ENCODE measurements at places on chromosomes 13 and 19.

GRCh38 chr13:110284779-110285484 is 22.0 kb downstream of the COL4A1 start:
- DNase-seq: no peak

- no peak for DNase-seq
Measured at GRCh38 chr13:59416561-59416960, 747.2 kb downstream of the DIAPH3 start.

DNA sequence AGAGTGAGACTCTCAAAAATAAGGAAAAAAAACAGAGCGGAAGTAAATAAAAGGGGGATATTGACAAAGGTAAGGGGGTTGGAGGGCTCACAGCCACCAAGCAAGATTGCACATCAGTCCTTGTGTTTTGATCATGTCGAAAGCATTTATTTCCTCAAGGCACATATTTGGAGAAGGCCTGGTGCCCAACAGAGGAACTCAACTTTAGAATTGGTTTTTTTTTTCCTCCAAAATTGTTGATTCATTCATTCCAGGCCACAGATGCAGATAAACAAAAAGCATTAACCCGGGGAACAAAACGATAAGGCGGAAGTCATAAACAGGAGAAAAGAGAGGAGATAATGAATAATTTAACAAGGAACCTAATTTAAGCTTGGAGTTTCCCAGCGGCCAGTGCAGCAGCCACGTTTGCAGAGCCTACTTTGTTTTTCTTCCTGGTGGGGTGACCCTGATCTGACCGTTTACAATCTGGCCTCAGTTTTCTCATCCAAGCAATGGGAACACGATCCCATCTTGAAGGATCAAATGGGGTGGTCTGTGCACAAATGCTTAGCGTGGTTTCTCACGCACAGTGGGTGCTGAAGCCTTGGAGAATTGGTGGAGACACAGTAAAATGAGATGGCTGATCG is 2.1 kb upstream of the PTPRS start:
- DNase-seq: no peak

GRCh38 chr13:50722440-50723125 is 120.9 kb downstream of the DLEU7 start:
- DNase-seq: no peak

DNA sequence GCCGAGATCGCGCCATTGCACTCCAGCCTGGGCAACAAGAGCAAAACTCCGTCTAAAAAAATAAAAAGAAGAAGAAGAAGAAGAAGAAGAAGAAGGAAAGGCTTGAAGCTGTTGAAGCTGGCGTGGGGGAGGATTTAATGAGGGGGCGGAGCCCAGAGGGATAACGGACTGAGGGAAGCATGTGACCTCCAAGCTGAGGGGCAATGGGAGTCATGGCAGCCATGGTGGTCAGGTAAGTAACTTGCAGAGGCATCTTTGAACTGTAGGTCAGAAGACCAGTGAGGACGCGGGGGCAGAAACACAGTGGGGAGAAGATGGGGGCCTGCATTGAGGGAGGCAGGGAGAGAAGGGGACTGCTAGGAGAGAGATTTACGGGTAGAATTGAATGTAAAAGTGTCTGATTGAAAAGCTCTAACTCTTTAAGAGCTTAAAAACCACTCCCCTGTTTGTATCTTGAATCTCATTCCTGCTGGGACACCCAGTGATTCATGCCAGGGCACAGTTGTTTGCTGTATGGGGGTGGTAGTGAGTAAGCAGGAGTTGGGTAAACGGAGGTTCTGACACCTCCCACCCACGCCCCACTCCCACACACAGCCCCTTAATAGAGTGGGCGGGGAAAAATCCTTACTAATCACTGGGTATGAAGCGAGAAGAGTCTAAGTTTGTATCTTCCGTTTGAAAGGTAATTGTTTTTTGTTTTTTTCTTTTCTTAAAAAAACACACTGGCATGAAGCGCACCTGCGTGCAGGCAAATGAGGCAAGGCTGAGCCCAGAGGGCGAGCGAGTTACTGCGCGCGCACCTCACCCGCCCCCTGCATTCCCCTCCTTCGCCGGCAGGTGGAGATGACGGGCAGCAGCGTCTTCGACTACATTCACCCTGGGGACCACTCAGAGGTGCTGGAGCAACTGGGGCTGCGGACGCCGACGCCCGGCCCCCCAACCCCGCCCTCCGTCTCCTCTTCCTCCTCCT is 13.0 kb downstream of the TMEM160 start:
- peak; percentile 88 for DNase-seq

DNA sequence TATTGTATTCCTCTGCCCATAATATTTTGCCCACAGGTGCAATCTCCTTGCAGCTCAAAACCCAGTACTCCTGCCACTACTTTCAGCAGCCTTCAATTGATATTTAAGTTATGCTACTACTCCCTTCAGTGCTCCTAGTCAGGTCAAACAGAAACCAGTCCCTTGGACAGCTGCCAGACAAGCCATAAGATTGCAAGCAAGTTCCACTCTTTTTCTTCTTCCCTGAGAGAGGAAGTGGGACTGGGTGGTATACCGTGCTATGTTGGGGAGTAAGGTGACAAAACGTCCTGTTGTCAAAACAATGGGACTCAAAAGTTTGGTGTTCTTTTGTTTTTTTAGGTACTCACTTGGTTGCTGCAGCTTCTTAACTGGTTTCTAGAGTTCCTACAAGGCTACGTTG is 63.1 kb upstream of the FRY start:
- no peak for DNase-seq

- DNase-seq: no peak
Measured at GRCh38 chr19:53381376-53381775, 13.6 kb upstream of the ZNF765 start.

- no peak for DNase-seq
Measured at GRCh38 chr19:10915130-10916091, 13.0 kb downstream of the YIPF2 start.

DNA sequence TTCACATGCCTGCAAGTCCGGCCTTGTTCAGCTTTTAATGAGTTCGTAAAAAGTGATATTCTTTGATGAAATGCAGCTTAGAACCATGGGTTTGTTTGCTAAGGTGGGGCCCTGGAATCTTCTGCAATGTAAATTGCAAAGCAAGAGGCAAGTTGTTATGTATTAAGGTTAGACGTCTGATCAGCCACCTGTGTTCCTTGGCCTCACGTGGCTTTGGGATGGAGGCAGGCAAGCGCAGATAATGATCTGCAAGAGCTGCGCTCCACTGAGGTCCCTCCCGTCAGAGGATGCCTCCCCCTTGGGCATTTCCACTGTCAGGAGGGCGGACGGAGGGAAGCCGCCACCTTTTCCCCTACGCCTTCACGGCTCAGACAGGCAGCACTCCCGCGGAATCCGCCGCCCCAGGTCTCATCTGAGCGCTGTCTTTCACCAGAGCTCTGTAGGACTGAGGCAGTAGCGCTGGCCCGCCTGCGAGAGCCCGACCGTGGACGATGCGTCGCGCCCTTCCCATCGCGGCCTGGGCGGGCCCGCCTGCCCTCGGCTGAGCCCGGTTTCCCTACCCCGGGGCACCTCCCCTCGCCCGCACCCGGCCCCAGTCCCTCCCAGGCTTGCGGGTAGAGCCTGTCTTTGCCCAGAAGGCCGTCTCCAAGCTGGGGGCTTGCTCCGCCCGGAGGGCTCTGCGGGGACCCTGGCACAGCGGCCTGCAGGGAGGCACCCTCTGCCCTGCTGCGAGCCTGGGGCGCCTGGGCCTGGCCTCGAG is 110.9 kb downstream of the CRYL1 start:
- no peak for DNase-seq

DNA sequence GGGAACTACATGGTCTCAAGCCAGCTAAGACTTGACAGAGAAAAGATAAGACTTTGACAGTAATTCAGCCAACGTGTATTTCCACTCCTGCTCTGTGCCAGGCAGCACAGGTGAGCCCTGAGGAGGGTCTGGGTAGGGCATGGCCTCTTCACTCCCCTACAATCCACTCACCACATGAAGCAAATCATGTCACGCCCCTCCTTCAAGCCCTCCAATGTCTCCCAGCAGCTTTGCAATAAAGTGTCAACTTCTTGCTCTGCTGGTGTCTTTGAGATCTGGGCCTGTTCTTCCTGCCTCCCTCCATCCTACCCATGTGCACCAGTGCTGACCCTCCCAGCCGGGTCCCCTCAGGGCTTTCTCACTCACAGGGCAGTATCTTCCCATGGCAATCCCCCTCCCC is 58.5 kb downstream of the CCDC70 start:
- no peak for DNase-seq

GRCh38 chr19:40366697-40367561 is 18.4 kb downstream of the PLD3 start:
- DNase-seq: peak; percentile 72

- peak; percentile 68 for DNase-seq
Measured at GRCh38 chr13:79775830-79776229, 294.9 kb downstream of the NDFIP2 start.

DNA sequence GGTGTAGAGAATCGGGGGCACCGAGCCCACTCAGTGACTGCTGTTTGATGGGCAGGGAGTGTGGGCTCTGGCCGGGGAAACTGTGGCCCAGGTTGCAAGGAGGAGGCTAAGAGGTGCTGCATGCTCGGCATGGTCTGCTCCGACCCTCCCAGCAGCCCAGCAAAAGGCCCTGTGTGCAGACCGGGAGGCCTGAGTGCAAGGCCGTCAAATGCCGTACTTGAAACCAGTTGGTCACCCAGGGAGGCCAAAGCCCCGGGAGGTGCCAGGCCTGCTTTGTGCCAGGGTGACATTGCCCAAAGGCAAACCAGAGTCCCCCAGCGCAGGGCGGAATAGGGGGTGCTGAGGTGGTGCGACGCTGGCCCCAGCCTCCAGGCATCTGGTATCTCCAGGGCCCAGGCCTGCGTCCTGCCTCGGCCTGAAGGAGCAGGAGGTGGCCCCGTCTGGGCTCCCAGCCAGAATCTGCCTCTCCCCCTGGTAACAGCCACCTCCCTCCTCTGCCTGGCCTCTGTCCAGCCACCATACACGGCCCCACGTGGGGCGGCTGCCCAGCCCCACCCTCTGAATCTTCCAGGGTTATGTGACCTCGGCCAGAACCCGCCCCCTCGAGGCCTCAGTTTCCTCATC is 4.0 kb downstream of the PIK3R2 start:
- DNase-seq: peak; percentile 76

DNA sequence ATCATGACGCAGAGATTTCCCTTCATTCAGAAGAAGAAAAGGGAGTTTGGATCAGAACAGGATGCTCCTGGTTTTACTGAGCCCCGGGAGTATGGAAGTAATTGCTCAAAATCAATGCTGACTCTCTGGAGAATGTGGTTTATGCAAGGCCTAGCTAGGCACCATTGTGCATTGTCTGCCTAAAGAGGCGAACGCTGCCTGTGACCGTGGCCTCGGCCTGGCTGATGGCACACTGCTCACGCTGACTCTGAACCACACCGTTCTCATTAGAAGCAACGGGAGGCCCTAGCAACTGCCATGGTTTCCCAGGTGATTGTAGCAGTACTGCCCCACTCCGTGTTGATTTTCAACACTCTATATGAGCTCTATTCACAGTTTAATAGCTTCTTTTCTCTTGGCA is 41.7 kb upstream of the UBL3 start:
- peak; percentile 58 for DNase-seq

GRCh38 chr19:13146763-13147563 is 3.2 kb downstream of the STX10 start:
- DNase-seq: no peak

DNA sequence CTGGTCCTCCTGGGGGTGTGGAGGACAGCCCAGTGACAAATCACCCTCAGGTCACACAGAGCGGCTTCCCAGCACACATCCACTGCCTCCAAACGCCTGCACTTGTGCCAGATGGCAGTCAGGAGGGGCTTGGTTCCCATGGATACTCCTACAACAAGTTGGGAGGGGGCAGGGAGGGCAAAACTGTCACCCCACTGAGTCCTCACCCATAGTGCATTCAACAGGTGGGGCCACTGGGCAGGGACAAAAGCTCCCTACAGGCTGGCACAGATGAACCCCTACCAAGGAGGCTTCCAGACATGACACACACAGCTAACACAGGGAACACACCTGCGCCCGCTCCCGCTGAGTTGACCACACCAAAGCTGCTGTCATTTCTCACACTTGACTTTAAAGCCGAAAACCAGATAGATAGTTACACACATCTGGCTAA is 120.5 kb downstream of the STK24 start:
- no peak for DNase-seq

DNA sequence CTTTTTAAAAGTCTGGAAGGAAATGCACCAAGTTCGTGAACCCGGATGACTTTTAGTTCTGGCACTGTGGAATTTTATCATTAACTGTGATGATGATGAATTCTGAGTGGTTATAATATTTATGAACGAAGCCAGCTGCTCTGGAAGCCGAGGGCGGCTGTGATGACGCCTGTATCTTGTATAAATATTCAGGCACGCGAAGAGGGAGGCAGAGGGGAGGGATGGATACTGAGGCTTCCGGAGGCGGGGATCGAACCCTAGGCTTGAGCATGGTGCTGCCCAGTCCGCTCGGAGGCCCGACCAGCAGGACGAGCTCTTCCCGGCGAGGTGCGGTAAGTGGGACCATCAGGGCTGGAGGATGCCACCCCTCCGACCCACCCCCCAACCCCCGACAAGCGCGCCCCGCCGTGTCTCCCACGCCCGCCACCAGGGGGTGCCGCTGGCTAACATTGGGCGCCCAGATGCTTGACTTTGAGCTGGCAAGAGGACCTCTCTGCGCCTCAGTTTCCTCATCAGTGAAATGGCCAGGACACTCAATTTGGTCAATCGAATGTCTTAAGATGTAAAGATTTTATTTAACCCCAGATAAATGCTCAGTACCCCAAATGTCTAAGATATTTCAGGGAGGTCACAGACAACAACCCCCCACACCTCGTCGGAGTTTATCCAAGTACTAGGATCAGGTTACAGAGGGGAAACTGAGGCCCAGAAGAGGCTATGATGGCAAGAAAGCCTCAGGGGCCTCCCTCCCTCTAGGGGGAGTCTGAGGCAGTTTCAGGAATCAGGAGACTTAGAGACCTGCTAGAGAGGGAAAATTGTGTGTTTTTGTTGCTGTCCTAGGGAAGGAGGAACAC is 4.5 kb upstream of the RAB3A start:
- no peak for DNase-seq

- peak; percentile 90 for DNase-seq
Measured at GRCh38 chr13:33285420-33286124, at the start of gene STARD13. Gene STARD13, minus strand, starts transcription at chr13:33285755. Its CDS starts 117 bp downstream, at chr13:33285638.

DNA sequence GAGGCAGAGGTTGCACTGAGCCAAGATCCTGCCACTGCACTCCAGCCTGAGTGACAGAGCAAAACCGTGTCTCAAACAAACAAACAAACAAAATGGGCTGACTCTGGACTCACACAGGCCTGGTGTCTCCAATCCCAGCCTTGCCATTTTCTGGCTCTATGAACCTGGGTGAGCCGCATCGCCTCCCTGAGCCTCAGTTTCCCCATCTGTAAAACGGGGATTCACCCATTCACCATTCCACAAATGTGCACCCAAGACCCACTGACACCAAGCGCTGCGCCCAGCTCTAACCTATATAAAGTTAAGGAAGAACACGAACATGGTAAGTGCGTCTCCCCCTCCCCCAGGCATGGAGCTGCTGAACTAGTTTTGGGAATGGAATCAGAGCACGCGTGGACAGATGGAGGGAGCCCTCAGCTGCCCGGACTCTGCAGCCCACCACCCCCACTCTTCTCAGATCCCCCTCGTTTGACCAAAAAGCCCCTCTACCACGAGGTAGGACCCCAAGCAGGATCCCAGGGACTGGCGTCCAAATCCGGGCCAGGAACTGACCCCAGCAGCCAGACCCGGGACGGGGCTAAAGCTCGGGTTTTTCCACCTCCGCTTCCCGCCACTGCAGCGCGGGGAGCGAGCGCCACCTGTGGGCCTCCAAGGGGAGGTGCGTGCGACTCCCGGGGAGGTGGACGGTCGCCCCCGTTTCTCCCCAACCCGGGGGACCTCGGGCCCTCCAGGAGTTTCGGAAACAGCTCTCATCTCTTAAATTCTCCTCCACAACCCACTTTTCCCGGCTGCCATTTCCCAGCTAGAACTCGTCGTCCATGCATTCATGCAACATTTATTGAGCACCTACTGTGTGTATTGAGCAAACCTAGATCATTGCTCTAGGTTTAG is 33.0 kb upstream of the ADGRE5 start:
- peak; percentile 63 for DNase-seq

- DNase-seq: no peak
Measured at GRCh38 chr19:16330806-16331690, 6.4 kb downstream of the KLF2 start.

All from dorsolateral prefrontal cortex (tissue), 122 donors.